Skeletal muscle tissue (tissue), 5 donors: ENCODE measurements at places on chromosomes 5 and 9. TPM values are rescaled to one million over a fixed set of nuclear protein-coding genes. Genes with fewer than 3 reads are reported as not detected.

Gene NKD2
- 1.6 TPM for total RNA-seq

Gene FCN2
- total RNA-seq = 1.0 TPM

Gene TTC1
- 25.6 TPM for total RNA-seq

Gene CARTPT
- not detected for total RNA-seq

Gene ALDH1B1
- 11.5 TPM for total RNA-seq

Gene ANKRD31
- total RNA-seq = under 0.01 TPM

Gene LECT2
- not detected for total RNA-seq

Gene BARHL1
- not detected for total RNA-seq

Gene AGXT2
- not detected for total RNA-seq

Gene KIF4B
- under 0.01 TPM for total RNA-seq

Gene NUDCD2
- total RNA-seq = 5.7 TPM

Gene DMRT3
- under 0.01 TPM for total RNA-seq

Gene SLC6A7
- total RNA-seq = not detected

Gene TLE1
- total RNA-seq = 65.2 TPM

Gene DTWD2
- 13.0 TPM for total RNA-seq

Gene SLC44A1
- total RNA-seq = 14.6 TPM

Gene CCDC152
- total RNA-seq = 1.6 TPM

Gene GGTA1
- 6.3 TPM for total RNA-seq

Gene SLC46A2
- total RNA-seq = under 0.01 TPM

Gene LCN9
- total RNA-seq = not detected

Gene ARRDC1
- 14.6 TPM for total RNA-seq

Gene DNAJB5
- total RNA-seq = 14.1 TPM

Gene PRSS3
- 0.52 TPM for total RNA-seq

Gene CENPK
- total RNA-seq = 12.5 TPM

Gene SLCO6A1
- 0.52 TPM for total RNA-seq

Gene LPAR1
- total RNA-seq = 45.9 TPM

Gene ZSWIM6
- 9.9 TPM for total RNA-seq

Gene DBH
- total RNA-seq = not detected

Gene DAB2
- 91.3 TPM for total RNA-seq

Gene CBY3
- not detected for total RNA-seq

Gene CCIN
- 1.0 TPM for total RNA-seq

Gene CCDC183
- 1.0 TPM for total RNA-seq

Gene DOCK8
- 13.0 TPM for total RNA-seq

Gene BTNL8
- not detected for total RNA-seq

Gene KIAA1958
- 3.7 TPM for total RNA-seq
